CD4-positive, alpha-beta T cell treated with Interferon alpha-2 for 1 hour (primary cell): ENCODE measurements at places on chromosomes 13 and 19.

GRCh38 chr13:54758795-54759194 lies 1730.2 kb downstream of the OLFM4 start:
- DNase-seq, result no peak

GRCh38 chr19:46346821-46347571 lies at the start of gene PPP5C:
PPP5C (plus strand) TSS chr19:46347087; CDS start chr19:46347097, 10 bp downstream.
- DNase-seq, result peak; percentile 88

DNA sequence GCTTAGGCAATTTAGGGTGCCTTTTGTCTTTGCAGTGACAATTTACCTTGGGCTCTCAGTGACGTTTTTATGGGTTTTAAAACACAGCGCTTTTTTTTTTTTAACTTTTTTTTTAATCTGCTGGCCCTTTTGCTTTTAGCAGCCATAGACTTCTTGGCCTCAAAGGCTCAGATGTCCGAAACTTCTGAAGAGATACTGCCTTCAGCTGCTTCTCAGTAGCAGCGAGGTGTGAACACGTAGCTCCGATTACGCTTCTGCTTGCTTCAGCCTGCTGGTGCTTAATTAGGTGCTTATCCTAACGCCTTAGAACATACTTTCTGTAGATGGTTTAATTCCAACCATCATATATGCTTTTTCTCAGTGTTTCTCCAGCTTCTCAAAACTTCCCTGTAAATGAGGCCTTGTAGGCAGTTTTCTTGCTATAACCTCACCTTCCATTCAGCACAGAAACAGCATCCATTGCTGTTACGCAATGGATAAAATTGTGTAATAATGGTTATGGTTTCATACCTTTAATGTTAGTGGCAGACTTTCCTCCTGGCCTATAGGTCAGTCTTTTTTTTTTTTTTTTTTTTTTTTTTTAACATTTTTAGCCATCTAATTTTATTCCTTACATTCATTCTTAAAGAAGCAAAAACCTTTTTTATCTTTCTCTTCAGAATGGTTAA lies 723.9 kb downstream of the GPC5 start:
- no peak for DNase-seq

DNA sequence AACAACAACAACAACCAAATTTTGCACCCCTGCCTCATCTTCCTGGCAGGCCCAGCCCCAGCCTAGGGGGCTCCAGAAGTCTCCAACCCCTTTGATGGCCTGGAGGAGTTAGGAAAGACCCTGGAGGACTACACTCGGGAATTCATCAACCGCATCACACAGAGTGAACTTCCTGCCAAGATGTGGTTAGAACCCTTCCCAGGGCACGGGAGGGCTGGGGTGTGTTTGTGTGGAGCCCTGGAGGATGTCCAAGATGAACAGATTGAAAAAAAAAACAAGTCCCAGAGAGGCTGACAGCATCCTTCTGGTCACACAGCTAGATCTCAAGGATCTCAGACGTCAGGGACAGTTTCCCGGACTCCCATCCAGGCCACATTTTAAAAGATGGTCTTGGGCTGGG lies 13.3 kb downstream of the APOC1 start:
- DNase-seq, result no peak

DNA sequence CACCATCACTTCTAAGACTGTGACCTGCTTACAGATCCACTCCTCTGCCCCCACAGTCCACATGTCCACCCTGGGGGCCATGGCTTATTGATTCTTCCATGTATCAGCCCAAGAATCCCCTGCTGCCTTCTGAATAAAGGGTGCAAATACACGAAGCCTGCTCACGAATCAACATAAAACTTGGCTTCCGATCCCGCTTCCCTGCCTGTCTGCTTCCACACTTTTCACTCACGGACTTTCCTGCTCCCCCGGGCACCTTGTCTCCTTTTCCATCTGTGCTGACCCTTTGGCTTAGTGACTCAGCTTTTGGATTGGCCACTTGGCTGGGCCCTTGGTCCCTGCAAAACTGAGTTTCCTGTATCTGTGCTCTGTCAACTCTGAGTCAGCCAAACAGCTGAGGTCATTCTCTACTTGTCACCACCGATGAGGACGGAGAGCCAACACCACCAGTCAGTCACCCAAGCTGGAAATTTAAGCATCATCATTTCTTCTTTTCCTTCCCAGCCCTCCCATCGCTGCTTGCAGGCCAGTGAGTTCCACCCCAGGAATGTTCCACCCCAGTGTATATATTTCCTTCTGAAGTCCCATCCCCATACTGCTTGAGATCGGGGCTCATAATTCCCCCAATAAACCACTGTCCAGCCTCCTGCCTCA lies 11.4 kb upstream of the USP12 start:
- no peak for DNase-seq

DNA sequence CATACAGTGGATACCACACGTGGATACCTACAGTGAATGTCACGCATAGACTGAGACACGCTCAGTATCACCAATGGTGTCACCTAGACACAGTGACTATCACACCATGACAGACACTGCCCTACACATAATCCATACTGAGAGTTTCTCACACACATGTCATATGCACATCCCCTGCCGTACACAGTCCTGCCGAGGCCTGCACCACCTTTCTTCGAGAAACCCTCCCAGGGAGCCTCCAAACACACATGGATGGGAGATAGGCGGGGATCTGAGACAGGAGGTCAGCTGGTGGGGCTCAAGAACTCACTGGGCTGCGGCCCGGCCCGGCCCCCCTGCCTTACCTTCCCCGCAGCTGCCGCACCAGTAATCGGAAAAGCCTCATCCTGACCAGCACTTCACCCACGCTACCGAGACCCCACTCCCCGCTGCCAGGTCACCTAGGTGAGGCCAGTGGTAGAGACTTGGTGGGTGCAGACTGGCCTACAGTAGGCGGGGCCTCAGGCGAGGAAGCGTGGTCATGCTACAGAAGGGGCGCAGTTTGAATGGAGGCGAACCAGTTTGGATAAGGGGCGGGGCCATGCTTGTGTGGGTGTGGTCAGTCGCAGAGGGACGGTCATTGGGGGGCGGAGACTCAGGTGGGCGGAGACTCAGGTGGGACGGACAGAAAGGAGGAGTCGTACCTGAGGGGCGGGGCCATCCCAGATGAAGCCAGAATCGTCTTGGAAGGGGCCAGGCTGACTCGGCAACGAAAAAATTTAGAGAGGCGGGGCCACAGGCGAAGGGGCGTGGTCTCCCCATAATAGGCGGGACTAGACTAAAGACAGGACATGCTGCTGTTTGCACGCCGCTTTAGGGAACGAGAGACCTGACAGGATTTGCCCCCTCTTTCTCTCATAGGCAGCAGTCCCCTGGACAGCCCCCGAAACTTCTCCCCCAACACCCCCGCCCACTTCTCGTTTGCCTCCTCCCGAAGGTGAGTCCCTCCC lies 2.1 kb downstream of the MAST1 start:
- DNase-seq, result peak; percentile 46

DNA sequence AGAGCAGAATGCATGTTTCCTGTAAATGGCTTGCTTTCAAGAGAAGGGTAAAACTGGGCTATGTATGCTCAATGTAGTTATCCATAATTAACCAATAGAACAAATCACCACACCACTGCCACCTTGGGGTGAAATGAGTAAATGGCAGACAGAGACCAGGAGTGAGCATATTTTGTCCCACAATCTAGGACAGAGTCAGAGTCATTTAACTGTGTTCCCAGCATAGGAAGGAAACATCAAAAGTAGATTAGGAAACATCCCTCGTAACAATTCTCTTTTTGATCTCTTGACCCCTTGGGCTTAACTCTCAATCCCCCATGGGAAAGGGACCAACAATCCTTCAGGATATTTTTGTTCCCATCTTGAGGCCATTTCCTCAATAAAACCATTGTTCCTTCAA lies 224.8 kb downstream of the NHLRC3 start:
- peak; percentile 36 for DNase-seq

- no peak for DNase-seq
These were observed 89.8 kb upstream of the LSM14A start for GRCh38 chr19:34082289-34083077.

DNA sequence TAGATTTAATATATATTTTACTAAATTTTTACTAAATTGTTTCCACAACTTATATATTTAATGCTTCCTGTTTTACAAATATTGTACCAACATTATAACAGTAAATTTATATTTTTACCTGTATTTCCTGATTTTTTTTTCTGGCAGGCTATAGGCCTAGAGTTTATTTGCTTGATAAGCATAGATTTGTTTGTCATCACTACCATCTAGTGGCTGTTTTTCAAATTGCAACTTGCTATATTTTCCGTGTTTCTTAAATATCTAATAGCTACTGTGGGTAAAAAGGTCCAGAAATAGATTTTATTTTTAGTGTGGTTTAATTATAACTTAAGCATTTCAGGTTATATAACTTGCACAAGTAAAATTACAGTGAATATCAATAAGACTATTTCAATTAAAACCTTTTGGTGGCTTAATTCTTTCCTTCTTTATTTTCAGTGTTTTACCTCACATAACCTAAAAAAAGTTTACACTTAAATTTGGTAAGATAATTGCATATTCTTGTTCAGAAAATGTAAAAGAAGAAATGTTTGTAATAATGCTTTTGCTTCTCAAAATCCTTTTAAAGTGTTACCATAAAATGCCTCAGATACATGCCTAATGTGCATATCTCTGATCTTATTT lies 60.6 kb downstream of the NDFIP2 start:
- peak; percentile 78 for DNase-seq

DNA sequence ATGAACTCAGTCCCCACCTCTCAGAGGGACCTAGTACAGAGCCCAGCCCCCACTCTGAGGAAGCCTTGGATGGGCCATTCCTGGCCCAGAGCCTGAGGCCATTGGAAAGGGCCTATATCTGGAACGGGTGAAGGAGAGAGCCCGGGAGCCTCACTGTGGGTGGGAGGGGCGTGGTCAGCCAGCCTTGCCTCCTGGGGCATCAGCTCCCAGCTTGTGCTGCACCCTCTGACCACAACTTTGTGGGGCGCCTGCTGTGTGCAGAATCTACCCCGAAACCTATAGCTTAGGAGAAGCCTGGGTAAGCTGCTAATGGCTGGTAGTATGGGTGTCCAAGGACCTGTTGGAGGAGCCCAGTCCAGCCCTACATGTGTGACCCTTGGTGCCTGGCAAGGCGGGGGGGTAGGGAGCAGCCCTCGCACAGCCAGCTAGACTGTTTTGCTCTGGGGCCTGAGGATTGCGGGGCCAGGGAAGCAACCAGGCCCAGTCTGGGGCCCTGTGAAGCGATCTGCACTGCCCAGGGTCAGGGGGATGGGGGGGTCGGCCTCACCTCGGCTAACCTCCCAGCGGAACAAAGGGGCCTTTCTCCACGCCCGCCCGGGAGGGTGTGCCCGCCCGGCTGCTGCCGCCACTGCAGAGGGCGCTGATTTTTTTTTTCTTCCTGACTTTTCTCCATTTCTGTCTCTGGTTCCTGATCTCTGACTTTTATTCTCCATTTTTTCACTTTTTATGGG lies 42.3 kb downstream of the LYL1 start:
- no peak for DNase-seq

- no peak for DNase-seq
These were observed 29.1 kb downstream of the GATAD2A start for GRCh38 chr19:19434483-19435045.

GRCh38 chr13:75329723-75330122 lies 152.2 kb downstream of the TBC1D4 start:
- DNase-seq, result no peak

DNA sequence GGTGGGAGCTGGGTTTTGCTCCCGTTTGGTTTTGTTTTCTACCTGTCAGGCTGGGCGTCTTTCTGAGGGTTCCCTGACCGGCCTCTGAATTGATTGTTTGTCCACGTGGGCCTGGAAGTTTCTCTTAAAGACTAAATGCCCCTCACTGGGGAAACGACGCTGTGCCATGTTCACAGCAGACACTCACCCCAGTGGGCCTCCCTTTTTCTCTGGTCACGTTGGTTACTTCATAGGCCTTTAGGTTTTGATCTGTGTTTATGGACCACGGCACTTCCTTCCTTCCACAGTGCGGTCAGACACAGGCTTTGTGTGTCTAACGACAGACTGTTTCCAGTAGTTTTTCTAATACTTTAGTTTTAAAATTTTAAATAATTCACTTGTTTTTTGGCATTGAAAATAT lies 20.1 kb upstream of the NDUFS7 start:
- peak; percentile 50 for DNase-seq

DNA sequence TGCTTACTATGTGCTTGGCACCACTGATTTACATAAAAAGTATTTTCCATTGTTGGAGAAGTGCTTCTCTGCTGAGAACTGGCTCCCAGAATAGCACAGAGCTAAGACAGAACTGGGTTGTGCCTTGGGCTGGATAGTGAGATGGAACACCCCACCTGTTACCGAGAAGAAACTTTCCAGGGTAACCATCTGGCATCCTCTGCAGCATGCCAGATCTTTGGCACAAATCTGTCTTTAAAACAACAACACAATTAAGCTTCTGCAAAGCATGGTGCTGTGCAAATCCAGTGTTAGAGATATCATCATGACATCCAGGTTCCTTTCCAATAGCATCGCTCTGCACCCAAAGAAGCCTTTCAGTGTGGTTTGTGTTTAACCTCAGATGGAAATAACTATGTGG lies 202.5 kb upstream of the RFC3 start:
- no peak for DNase-seq

- peak; percentile 1 for DNase-seq
These were observed 27.5 kb downstream of the DPRX start for GRCh38 chr19:53659292-53659691.

- DNase-seq, result peak; percentile 72
These were observed 1.3 kb upstream of the CEACAM3 start for GRCh38 chr19:41795031-41795461.

DNA sequence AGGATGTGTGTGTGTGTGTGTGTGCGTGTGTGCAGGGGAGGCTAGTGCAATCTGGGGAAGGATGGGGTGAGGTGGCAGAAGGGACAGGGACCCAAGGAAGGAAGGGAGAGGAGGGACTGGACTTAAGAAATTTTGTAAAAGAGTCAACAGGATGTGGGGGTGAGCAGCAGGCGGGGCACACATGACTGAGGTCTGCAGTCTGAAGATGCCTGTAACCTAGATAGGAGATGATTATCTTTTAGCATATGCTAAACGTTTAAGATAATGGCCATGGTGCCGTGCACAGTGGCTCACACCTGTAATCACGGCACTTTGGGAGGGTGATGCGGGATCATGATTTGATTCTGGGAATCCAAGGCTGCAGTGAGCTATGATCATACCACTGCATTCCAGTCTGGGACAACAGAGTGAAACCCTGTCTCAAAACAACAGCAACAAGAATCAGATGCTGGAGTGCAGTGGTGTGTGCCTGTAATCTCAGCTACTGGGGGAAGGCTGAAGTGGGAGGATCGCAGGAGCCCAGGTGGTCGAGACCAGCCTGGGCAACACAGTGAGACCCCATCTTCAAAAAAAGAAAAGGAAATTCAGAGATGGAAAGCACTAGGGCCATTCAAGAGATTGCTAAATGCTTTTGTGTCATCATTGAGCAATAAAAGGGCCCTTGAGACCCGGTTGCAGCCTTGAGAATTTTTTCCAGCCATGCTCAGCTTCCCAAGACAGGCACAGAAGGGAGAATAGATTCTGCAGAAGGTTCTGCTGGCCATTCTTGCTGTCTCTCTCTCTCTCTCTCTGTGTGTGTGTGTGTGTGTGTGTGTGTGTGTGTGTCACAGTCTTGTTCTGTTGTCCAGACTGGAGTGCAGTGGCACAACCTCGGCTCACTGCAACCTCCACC lies 3.8 kb upstream of the ZNF414 start:
- peak; percentile 70 for DNase-seq

- DNase-seq, result no peak
These were observed 499 bp upstream of the KLK13 start for GRCh38 chr19:51065221-51065960.

- no peak for DNase-seq
These were observed 54.7 kb downstream of the MBNL2 start for GRCh38 chr13:97276862-97277269.
